ENCODE measurements at places on chromosomes 2 and 18.
A peak's percentile ranks its signal among the peaks of the same experiment; 100 is the strongest.

GRCh38 chr2:20647211-20647610, 3.7 kb downstream of the HS1BP3 start:
- no peak for DNase-seq

- DNase-seq: no peak
Measured at GRCh38 chr18:9838144-9838877, 47.5 kb upstream of the TXNDC2 start.

DNA sequence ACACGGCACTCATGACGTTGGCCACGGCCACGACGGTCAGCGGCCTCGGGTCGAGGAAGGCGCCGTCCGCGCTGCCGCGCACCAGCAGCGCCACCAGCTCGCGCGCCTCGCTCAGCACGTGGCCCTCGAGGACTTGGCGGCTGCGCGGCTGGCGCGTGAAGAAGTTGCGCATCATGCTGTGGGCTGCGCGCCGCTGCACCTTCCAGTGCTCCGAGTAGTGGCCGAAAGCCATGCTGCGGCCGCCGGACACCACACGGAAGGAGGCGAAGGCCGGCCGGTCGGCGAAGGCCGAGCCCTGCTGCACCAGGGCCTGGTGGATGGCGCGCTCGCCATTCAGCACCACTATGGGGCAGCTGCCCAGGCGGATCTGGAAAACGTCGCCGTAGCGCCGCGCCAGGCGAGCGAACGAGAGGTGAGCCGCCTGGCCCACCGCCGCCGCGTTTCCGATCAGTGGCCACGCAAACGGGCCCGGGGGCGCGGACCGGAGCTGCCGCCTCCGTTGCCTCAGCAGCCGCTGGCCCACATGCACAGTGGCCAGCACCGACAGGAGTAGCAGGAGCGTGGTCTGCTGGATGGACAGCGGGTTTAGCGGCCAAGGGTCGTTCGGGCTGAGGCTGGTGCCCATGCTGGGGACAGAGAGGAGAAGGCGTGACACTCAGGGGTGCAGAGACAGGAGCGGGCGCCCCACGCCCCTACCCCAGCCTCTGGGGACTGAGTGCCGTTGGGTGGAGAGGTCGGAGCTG, 1.0 kb downstream of the CYP1B1 start:
- DNase-seq: peak; percentile 75

GRCh38 chr18:59454909-59455727, 96.1 kb upstream of the LMAN1 start:
- no peak for DNase-seq

GRCh38 chr2:217652761-217653639, 349.8 kb downstream of the TNS1 start:
- peak; percentile 91 for DNase-seq

Data from suppressor macrophage treated with lipopolysaccharide for 1 hour (primary cell).